ENCODE measurements at places on chromosomes 4 and X. TPM values are rescaled to one million over a fixed set of nuclear protein-coding genes. Genes with fewer than 3 reads are reported as not detected.

GRCh38 chrX:41288641-41289040 lies 45.3 kb upstream of the DDX3X start:
- no peak for ATAC-seq

DNA sequence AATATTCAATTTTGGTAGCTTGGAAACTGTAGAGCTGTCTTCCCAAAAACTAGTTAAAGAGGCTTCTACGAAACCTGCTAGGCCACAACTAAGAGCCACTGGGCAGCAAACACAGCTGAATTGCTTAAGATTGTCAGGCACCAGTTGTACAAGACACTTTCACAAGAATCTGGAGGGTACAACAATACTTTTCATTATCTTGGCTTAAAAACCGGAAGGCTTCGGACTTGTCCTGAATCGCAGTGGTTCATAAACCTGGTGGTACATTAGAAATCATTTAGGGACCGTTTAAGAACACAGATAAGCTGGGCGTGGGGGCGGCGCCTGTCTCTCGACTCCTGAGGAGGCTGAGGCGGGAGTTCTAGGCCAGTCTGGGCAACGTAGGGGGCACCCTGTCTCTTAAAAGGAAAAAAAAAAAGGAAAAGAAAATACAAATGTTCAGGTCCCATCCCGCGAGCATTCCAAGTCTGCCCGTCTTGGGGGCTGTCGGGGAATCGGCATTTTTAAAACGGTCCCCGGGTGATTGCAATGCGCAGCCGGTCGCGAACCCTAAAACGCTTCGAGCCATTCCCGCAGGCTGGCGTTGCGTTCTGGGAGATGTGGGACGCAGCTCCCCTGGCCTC lies 763 bp downstream of the PYURF start:
- ATAC-seq = no peak

DNA sequence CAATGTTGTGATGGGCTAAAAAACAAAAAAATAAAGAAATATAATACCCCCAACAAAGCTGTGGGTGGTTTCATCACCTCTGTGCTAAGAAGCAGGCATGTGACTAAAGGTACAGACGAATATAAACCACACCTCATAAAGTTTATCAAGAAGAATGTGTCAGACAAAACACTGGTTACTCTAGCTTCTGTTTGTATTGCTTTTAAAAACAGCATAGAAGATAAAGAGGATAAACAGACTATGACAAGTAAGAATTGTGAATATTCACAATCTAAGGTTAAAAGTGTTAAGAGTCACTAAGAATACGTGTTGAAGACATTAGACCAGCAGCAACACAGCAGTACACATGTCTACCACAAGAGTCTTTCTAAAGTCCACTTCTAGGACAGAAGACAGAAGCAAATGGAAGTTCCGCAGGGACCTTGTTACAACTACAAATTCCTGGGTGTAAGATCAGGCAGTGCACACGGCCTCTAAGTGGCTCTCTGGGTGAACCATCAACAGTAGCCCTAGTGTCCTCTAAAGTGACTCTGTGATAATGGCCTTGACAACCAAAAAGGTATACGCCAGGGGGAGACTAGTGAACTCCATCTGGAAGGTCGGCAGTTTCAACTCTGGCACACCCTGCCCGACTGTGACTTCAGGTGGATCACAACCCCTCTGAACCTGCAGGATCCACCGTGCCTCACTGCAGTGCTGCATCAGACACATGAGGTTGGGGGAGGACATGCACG lies 8.3 kb upstream of the FGFBP2 start:
- no peak for ATAC-seq

- no peak for ATAC-seq
These were observed 1470.6 kb downstream of the PCDH19 start for GRCh38 chrX:98939456-98939855.

PSMD10 gene
- 43.4 TPM for total RNA-seq

RASGEF1B gene
- total RNA-seq = 8.1 TPM

Data from activated T-helper 17 cell treated with anti-CD3 and anti-CD28 coated beads, Interleukin-2, amount 50 U/mL, for 72 hours (primary cell).